Body of pancreas (tissue), 4 donors: ENCODE measurements at places on chromosomes 5 and 9.
A peak's percentile ranks its signal among the peaks of the same experiment; 100 is the strongest.

DNA sequence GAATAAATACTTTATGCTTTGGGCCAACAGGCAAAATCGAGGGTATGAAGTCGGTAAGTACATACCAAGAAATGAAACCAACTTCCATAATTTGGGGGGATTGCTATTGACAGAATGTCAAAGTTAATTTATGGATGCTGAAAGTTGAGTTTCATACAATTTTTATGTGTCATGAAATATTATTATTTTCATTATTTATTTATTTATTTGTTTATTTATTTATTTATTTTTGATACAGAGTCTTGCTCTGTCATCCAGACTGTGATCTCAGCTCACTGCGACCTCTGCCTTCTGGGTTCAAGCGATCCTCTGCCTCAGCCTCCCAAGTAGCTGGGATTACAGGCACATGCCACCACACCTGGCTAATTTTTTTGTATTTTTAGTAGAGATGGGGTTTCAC is 4.5 kb upstream of the GMCL2 start:
- no peak for DNase-seq

DNA sequence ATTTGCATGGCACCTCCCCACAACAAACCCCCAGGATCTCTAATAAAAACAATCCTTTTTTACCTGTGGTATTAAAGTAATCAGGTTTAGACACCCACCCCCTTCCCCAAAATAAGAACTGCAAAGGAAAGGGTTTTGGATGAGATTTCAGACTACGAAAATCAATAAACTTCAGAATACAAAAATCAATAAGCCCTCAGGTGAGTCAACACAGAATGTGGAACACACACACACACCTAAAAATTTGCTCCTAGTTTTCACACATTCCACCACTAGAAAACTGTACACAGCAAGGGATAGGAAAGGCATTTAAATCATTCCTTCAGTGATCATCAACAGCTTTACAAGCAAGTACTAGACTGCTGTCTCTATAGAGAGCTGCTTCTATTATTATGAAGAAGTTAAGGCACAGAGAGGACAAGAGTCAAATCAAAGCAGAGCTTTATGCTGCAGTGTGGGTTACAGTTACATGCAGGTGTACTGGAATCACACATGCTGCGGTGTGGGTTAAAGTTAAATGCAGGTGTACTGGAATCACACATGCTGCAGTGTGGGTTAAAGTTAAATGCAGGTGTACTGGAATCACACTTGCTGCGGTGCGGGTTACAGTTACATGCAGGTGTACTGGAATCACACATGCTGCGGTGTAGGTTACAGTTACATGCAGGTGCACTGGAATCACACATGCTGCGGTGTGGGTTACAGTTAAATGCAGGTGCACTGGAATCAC is 36.3 kb downstream of the PFDN1 start:
- DNase-seq, result no peak

- no peak for DNase-seq
Observed at GRCh38 chr5:97563050-97563657, 380.1 kb upstream of the RIOK2 start.

DNA sequence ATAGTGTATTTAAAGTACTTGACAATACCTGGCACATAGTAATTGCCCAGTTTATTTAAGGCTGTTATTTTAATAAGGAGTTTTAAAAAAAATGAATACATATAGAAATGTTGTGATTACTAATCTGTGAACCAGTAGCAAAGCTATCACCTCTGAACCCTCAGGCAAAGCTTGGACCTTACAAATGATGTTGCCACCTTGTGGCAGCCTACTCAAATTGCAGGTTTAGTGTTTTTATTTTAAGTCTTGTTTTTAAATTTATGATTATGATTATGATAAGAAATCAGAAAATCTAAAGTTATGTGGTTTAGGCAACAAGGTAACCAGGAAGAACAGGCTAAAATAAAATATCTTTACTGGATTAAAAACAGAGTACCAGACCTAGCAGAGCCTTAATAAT is 35.8 kb downstream of the PPARGC1B start:
- DNase-seq, result no peak

- no peak for DNase-seq
Observed at GRCh38 chr9:92315456-92315855, 9.7 kb downstream of the NOL8 start.

GRCh38 chr5:142722896-142723295 is 37.0 kb upstream of the FGF1 start:
- DNase-seq, result no peak

GRCh38 chr5:120405286-120405864 is 58.7 kb upstream of the PRR16 start:
- DNase-seq, result no peak

GRCh38 chr9:96457266-96457665 is 7.3 kb downstream of the HABP4 start:
- DNase-seq, result no peak

- no peak for DNase-seq
Observed at GRCh38 chr9:106417685-106418084, 445.3 kb upstream of the ZNF462 start.

- no peak for DNase-seq
Observed at GRCh38 chr5:77640589-77641396, 2.3 kb upstream of the OTP start.

- DNase-seq, result no peak
Observed at GRCh38 chr5:115490596-115490995, 54.0 kb downstream of the FEM1C start.

- DNase-seq, result no peak
Observed at GRCh38 chr9:3001311-3001710, 157.4 kb upstream of the PUM3 start.

GRCh38 chr5:138338411-138339090 is 485 bp downstream of the FAM53C start:
- DNase-seq, result no peak

DNA sequence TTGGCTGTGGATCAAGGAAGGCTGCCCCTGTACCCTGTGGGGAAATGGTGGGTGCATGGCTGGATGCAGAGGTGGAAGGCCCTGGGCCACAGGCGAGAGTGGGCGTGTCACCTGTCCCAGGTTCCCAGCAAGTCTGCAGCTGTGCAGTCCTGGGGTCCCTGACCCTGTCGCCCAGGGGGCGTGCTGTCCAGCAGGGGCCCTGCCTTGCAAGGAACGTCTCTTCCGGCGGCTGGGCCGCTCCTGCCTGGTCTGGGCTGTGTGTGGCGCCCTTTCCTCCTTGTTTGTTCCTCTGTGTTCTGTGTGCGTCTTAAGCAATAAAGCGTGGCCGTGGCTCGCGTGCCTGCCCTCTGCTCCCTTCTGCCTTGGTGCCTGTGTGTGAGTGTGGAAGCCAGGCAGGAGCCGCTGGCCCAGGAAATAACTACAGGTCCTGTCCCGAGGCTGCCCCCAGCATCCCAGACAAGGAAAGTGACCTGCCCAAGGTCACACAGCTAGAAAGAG is 8.4 kb downstream of the SLC2A6 start:
- DNase-seq, result no peak

DNA sequence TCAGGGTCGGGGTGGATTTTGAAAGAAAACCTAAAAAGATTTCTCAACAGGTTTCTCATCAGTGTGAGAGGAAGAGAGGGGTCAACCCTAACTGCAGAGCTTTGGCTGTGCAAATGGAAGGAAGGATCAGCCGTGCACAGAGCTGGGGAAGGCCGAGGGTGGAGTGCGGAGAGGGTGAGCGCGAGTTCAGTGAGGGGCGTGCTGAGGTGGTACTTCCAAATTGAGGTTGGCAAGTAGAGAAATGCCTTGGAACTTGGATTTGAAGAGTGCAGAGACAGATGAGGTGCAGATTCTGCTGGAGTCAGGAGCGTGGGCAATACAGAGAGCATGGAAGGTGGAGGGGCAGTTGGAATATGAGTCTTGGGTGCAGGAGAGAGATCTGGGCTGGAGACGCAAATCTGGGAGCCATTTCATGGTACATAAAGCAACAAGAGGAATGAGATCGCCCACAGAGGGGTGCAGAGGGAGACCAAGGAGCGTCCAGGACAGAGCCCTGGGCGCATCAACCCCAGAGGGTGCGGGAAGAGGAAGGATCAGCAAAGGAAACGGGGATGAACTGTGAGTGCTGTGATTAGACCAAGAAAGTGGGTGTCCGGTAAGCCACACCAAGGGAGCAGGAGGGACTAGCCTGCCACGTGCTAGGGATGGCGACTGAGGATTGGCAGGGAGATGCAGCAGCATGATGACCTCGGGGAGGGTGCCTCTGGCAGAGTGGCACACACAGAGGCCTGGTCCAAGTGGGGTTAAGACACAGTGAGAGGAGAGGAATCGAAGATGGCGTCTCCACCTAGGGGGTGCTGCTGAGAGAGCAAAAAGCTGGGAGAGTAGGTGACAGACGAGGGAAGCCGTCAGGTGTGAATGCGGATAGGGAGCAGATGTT is 105.8 kb downstream of the ADAMTS2 start:
- peak; percentile 1 for DNase-seq

- DNase-seq, result no peak
Observed at GRCh38 chr5:132457371-132458225, 33.0 kb downstream of the IRF1 start.

GRCh38 chr5:96284727-96285389 is 148.2 kb downstream of the PCSK1 start:
- no peak for DNase-seq

- no peak for DNase-seq
Observed at GRCh38 chr9:95104980-95105379, 212.5 kb downstream of the FANCC start.

DNA sequence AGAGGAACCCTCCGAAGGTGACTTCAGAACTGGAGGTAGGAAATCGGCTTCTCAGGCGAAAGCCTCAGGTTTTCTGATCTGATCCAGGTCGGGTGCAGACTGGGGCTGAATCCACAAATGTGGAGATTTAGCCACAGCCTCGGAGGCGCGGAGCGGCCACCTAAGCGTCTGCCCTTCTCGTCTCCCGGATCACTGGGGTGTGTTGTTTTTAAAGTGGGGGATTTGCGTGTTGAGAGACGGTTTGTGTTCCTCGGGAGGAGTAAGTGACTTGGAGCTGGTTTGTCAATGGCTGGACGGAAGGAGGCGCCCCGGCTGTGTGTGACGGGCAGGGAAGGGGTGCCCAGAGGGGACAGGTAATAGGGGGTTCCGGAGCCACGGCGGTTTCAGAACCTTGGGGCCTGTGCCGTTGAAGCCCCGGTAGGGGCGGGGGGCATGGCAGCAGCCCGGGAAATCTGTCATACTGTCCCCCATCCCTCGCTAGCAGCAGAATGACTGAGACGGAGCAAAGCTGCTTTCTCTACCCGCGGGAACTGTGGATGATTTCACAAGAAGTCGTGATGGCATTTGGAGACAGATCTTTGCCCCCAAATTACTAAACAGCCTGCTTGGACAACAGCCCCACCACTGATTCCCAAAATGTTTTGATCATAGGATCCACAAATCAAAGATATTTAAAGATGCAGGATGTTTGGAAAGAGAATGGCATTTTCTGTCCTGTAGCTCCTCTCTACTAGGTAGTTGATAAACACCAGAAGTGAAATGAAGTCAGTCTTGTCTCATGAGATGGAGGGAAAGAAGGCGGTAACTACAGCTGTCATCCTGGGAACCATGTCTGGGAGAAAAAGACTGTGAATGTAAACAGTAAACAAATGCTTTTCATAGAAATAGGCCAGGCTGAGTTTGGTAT is 216.5 kb downstream of the PDZD2 start:
- peak; percentile 23 for DNase-seq

GRCh38 chr9:4833781-4834560 is 41.2 kb downstream of the RCL1 start:
- no peak for DNase-seq

GRCh38 chr5:175711472-175712312 is 53.8 kb downstream of the HRH2 start:
- no peak for DNase-seq

GRCh38 chr9:137286975-137287383 is 9.5 kb downstream of the TOR4A start:
- peak; percentile 88 for DNase-seq

GRCh38 chr5:127872494-127872893 is 169.3 kb downstream of the CCDC192 start:
- no peak for DNase-seq

- peak; percentile 47 for DNase-seq
Observed at GRCh38 chr5:127870914-127871313, 167.7 kb downstream of the CCDC192 start.

GRCh38 chr5:110760158-110760557 is 21.4 kb downstream of the SLC25A46 start:
- no peak for DNase-seq

DNA sequence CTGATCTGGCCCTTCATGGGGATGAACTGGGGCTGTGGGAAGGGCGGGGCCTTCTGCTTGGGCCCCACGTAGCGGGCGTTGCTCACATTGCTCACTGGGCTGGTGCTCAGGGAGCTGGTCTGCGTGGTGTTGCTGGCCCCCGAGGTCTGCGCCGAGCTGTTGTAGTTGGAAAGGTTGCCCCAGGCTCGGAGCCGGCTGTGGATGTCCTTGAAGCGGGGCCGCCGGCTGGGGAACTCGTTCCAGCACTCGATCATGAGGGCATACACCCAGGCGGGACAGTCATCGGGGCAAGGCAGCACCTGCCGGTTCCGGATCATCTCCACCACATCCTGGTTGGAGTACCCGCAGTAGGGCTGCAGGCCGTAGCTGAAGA is 226.0 kb downstream of the ROR2 start:
- DNase-seq, result no peak

DNA sequence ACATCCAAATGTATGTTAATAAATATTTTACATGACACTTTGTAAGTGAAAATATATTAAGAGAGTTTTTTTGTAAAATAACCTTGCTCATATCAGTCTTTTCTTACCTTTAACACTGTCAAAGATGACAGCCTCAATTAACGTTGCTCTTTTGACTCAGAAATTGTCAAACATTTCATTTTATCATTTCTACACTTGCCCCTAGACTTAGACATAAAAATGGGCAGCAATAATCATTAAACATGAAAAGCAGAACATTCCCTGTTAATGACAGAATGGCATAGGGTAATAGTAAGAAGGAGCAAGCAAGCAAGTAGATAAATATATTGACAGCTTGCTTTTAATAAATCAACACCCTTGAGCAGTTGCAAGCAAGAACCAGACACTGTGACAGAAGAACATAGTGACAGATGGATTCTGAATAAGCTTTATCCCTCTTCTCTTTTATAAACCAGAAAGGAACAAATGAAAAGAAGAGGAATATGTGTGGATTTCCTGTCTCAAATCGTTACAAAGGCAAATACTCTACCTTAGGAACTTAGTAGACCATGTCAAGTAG is 796.0 kb upstream of the CHD1 start:
- no peak for DNase-seq

- DNase-seq, result peak; percentile 55
Observed at GRCh38 chr9:104808035-104808614, 44.2 kb downstream of the NIPSNAP3B start.

GRCh38 chr5:143068712-143069111 is 298.5 kb downstream of the ARHGAP26 start:
- DNase-seq, result no peak

- DNase-seq, result no peak
Observed at GRCh38 chr9:38309324-38310195, 82.9 kb upstream of the ALDH1B1 start.

- no peak for DNase-seq
Observed at GRCh38 chr9:124010665-124011321, 775 bp upstream of the LHX2 start.
